Stromal cell of bone marrow (primary cell): ENCODE measurements at places on chromosomes 5 and 9.

- no peak for DNase-seq
Measured at GRCh38 chr5:62596691-62597090, 18.1 kb downstream of the LRRC70 start.

GRCh38 chr9:86667307-86667706 is 280.0 kb downstream of the GAS1 start:
- DNase-seq = peak; percentile 77

GRCh38 chr5:169716287-169716686 is 79.2 kb downstream of the DOCK2 start:
- DNase-seq = peak; percentile 48

DNA sequence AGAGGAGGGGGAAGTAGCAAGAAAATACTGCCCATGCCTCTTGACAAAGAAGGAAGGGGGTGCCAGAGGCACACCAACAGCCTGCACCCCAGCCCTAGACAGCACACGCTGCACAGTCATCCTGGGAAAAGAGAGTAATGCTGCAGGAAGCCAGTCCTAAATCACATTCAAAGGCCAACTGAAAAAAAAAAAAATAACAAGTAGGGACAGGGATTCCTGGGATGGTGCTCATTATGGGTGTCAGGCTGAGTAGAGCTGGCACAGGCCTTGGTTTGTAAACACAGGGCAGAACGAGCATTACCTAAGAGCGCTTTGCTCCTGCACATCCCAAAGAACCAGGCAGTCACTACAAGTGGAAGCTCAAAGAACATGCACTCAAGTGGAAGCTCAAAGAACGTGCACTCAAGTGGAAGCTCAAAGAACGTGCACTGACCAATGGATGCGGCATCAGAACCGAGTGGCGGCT is 7.8 kb downstream of the RAPGEF1 start:
- no peak for DNase-seq

GRCh38 chr5:72653586-72653985 is 146.4 kb upstream of the ZNF366 start:
- DNase-seq = no peak

GRCh38 chr5:58071566-58071965 is 388.3 kb downstream of the PLK2 start:
- no peak for DNase-seq

- no peak for DNase-seq
Measured at GRCh38 chr5:64742411-64742810, 26.1 kb downstream of the SREK1IP1 start.

DNA sequence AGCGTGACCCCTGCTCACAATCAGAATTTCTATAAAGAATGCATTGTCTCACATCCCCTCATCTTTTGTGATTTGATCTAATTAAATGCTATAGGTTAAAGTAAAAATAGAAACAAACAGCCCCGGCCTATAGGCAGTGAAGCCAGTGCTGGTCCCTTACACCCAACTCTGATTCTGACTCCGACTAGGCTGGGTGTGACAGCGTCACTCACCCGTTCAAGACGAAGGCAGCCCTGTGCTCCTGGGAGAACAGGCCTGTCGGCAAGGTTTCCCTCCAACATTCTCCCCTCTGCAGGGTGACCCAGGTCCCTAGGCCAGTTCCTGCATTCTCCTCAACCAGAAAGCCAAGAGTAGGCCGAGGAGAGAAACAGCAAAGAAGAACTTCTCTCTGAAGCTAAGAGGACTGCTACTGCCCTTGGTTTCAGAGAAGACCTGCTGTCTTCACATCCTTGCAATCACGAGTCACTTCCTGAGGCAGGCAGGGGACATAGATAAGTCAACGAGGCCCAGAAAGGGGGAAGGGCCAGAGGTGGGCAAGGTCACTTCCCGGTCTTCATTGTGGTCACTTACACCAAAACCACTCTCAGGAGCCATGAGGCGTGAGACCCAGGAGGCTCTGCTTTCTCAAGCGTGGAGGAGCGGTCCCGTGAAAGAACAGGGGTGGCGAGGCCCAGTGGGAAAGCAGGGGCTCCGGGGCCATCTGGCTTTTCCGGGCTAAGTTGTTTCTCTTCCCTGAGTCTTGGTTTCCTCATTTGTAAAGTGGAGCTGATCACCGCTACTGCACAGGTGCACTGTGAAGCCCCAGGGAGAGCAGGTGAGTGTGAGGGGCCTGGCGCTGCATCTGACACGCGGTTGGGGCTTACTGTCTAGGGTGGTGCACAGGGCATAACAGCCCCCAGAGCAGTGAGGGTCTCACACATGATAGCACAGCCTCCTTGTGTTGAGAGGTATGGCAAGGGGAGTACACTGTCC is 200.8 kb downstream of the CRB2 start:
- DNase-seq = no peak

DNA sequence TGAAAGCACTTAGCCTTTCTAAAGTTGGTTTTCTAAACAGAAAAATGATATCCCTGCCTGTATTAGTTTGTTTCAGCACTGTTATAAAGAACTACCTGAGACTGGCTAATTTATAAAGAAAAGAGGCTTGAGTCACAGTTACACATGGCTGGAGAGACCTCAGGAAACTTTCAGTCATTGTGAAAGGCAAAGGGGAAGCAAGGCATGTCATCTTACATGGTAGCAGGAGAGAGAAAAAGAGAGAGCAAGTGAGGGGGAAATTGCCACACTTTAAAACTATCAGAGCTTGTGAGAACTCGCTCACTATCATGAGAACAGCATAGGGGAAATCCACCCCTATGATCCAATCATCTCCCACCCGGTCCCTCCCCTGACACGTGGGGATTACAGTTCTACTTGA is 64.9 kb downstream of the FAM170A start:
- DNase-seq = no peak

DNA sequence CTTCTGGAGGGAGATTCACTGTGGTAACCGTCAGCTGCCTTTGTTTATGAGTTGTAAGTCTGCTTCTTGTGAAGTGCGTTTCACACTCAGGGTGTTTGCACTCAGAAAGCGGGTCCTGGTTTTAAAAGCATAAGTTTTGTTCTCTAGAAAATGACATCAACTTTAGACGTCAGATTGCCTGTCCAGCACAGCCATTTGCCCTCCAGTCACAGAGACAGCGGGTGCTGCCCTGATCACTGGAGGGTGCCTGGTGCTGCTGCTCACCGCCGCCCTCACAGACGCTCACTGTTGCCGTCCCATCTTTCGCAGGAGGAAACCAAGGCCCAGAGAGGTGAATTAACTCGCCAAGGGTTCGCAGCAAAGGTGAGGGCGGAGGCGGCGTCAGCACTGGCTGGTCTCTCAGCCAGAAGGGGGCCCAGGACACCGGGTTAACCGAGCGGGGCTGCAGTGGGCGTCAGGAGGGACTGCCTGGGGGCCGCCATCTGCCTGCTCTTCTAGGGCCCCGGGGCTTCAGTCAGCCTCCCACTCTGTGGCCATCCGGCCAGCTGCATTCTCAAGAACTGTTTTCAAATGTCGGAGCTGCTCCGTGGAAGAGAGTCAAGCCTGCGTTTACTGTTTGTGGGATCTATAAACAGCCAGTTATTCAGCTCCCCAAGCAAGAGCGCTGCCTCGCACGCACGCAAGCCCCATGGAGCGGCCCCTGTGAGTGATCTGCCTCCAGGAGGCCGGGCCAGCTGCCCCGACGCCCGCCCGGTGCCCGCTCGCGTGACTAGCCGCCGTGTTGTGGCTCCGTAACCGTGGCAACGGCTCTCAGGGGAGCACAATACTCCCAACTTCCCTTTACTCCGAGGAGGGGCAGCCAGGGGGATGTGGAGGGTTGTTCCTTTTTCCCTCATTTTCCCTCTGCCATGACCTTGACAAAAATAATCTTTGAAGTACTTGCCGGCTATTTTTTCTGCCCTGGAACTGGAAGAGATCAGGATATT is 43.4 kb upstream of the EXOC3 start:
- peak; percentile 96 for DNase-seq

- DNase-seq = no peak
Measured at GRCh38 chr9:677461-678097, 163.9 kb upstream of the DMRT1 start.

- no peak for DNase-seq
Measured at GRCh38 chr9:37374892-37375291, 47.6 kb upstream of the GRHPR start.

- no peak for DNase-seq
Measured at GRCh38 chr9:137975936-137976565, 98.5 kb downstream of the CACNA1B start.

DNA sequence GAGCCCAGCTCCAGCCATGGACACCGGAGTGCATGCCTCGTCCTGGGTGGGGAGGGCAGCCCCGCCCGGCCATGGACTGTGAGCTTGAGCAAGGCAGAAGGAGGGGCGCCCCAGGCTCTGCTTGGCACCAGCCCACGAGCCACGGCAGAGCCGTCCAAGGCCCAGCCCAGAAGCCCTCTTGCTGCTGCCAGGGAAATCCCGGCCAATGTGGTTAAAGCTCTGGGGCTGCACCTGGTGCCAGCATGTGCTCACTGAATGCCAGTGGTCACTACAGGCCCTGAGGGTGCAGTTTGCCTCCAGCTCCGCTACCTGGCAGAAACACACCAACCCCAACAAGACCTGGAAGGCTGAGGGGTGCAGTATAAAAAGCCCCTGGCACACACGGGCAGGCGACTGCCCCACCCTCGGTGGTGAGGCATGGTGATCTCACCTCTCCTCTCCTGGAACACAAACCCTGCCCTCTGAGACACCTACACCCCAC is 11.8 kb downstream of the BRD3 start:
- peak; percentile 58 for DNase-seq

GRCh38 chr5:169339869-169340268 is 38.9 kb upstream of the SLIT3 start:
- DNase-seq = no peak

GRCh38 chr9:89480825-89481537 is 16.9 kb downstream of the SEMA4D start:
- no peak for DNase-seq

DNA sequence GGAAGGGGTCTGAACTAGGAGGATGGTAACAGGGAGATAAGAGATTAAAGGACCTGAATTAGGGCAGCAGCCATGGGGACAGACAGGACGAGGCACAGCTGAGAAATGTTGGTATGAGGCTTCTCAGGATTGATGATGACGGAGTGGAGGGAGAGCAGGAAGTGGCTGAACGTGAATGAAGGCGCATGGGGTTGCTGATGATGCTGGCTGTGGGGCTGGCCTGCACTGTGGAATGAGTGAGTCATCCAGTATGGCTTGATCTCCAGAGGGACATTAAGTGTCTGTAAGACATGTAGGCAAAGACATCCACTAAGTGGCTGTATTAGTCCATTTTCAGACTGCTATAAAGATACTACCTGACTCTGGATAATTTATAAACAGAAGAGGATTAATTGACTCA is 256.4 kb downstream of the ICE1 start:
- peak; percentile 36 for DNase-seq

DNA sequence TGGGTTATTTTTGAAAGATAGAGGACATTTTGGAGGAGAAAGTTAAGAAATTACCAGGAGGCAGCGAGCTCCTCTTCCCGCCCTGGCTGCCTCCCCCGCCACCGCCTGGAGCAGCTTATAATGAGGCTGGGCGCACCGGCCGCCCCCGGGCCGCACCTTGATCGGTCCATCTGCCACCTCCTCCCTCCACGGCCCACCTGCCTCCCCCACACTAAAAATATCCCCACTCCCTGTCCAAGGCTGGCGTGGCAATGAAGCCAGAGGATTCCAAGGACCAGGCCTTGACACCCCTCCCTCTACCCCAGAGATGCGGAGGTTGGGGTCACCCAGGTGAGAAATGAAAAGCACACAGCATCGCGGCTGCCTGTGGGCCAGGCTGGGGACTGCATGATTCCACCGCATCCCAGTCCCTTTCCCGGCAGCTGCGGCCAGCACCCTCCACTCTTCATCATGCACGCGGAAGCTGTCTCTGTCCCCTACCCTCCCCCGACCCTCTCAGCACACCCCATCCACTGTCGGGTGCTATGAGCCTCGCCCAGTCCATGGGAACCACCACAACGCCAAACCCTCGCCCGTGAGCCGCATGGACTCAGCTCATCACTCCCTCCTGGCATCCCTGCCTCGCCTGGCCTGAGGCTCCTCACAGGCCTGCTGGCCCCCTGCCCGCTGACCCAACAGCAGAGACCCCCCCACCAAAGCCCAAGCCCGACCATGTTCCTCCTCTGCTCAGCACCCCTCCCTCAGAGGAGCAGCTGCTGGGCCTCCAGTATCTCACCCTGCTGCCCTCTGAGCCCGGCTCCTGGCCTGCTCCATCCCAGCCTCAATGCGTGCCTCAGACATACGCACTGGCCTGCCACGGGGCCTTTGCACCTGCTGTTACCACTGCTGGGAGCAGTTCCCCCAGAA is 50.0 kb downstream of the SARDH start:
- no peak for DNase-seq

DNA sequence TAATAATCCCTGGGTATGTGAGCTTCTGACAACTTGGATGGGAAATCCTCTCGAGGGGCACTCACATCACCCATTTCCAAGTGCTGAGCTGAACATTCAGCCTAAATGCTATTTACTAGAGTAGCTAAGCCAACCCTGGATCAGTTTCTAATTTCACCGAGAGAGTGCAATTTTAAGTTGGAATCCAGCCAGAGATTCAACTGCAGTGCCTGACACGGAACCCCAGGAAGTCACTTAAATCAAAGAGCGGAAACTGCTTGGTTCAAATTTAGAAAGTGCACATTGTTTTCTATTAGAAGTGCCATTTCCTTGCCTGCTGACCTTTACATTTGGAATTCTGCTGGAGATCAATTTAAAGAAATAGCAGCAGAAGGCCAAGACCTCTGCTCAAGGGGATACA is 8.8 kb downstream of the SPRY4 start:
- DNase-seq = peak; percentile 60

GRCh38 chr9:69816735-69817134 is 3.9 kb upstream of the CFAP95 start:
- DNase-seq = no peak

DNA sequence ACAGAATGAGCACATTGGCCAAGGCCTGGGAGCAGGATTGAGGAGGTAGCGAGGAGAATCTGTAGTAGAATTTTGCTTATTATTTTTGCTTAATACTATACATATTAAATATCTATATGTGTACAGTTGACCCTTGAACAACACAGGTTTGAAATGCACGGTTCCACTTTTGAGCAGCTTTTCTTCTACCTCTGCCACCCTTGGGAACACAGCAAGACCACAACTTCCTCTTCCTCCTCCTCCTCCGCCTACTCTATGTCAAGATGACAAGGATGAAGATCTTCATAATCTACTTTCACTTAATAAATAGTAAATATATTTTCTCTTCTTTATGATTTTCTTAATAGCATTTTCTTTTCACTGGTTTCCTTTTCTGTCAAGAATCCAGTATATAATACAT is 541.4 kb downstream of the KCTD16 start:
- DNase-seq = no peak

DNA sequence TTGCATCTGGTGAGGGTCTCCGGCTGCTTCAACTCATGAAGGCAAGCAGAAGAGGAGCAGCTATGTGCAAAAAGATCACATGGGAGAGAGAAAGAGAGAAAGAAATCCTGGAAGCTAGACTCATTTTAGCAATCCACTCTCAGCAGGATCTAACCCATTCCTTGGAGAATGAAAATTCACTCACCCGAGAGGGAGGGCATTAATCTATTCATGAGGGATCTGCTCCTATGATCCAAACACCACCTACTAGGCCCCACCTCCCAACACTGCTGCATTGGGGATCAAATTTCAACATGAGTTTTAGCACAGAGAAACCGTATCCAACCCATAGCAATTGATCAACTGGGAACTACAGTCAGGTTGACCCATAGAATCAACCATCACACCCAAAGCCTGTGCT is 98.1 kb upstream of the SV2C start:
- DNase-seq = no peak
